ENCODE measurements at places on chromosomes 3 and 15.

DNA sequence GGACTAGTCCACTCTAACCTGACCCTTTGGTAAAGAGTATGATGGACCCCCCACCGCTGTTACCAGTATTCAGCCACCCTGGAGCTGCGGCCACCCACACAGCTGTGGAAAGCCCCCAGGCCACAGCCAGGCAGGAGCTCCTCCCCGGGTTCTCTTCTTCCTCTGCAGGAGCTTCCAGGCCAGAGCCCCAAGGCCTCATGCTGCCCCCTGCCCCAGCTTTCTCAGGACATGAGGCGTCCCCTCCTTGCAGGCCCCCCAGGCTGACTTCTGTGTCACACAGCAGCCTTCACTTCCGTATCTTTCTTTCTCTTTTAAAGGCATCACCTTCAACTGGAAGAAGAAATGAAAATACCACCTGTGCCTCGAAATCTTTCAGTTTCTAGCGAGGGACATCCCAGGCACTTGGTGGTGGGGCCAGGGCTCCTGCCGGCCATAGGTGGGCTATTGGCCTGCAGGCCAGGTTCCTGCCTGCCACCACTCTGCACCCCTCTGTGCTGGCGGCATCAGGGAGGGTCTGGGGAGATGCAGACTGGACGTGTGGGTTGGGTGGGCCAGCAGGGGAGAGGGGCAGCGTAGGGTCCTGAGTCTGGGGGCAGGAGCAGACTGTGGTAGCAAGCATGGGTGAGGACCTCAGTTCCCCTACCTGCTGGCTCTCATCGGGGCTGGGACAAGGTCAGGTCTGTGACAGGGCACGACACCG lies 19.9 kb downstream of the KLF13 start:
- no peak for DNase-seq

- DNase-seq, result no peak
These were observed 142.7 kb upstream of the BHLHE40 start for GRCh38 chr3:4836516-4836915.

DNA sequence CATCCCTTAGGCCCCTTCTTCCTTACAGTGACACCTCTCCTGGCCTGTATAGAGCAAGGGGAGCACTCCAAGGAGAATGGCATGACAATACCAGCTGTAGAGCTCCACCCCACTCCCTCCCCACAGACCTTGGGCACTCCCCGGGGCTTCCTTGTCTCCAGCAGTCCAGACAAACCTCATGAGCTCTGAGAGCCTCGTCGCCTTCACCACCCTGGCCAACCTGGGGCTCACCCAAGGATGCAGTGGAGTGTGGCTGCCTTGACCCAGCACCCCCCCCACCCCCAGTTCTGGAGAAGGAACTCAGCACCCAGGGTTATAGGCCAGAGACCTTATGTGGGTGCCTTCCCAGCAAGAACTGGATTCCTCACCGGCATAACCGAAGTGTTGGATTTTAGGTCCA lies 7.4 kb upstream of the SLCO2A1 start:
- no peak for DNase-seq

DNA sequence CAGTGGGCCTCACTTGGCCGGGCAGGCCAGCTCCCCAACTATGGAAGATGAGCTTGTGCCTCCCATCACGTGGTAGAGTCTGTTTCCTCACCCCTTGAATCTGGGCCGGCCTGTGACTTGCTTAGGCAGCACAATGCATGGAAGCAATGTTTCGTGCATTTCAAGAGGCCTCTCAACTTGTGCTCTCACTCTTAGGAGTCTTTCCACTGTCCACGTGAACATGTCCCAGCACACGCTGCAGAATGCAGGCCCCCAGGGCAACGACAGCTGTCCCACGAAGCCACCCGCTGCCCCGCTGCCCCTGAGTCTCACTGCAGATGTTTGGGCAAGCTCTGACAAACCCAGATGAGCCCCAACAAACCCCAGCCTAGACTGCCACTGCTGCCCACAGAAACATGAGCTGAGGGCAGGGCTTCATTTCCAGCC lies 27.2 kb upstream of the SLC41A3 start:
- no peak for DNase-seq

DNA sequence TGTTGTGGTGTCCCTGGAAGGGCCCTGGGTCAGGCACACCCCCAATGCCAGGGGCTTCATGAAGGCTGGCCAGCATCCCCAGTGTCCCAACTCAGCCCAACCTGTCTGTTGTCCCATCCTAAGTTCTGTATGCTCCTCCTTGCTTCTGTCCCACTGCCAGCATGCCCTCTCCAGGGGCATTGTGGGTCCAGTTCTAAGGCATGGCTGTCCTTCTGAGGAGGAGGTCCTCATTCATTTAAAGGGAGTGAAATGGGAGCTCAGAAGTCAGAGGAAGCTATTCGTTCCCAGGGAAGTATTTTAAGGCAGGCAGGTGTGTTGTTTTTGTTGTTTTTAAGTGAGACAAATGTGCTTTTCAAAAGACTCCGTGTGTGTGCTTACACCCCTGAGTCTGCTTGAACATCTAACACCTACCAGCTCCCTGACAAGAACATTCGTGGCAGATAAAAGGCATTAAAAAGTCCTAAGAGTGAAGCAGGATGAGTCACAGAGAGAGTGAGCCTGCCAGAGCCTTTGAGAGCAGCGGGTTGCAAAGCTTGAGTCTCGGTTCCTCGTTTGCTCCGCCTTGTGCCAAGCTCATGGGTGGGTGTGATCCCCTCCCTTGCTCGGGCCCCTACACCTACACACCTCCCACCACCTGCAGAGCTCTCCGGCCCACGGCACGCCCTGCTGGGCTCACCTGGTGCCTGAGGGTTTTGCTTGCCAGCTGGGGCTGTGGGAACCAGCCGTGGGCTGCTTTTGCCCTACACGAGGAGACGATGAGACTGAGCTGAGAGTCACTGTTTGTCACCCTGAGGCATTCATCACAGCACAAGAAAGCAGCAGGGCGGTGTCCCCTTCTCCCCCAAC lies 183.4 kb upstream of the TOPAZ1 start:
- DNase-seq, result no peak

GRCh38 chr3:52289338-52289746 lies 1.7 kb downstream of the GLYCTK start:
- no peak for DNase-seq

Measured in LNCaP clone FGC (cell line).